Hematopoietic multipotent progenitor cell treated with erythropoietin and hydrocortisone succinate and interleukin-3 and kit ligand, for 6 days (in vitro differentiated cells): ENCODE measurements at places on chromosomes 2 and 18.

DNA sequence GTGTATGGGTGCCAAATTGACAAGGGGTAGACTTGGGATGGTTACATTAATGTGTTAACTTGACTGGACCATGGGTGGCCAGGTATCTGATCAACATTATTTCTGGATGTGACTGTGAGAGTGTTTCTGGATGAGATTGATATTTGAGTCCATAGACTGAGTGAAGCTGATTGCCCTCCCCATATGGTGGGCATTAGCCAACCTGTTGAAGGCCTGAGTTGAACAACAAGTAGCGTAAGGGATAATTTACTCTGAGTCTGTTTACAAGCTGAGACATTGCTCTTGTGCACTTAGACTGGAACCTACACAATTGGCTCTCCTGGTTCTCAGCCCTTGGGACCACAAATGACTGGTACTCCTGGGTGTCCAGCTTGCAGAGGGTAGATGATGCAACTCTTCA lies 240.1 kb downstream of the ASXL3 start:
- DNase-seq, result no peak

- DNase-seq, result no peak
Measured at GRCh38 chr18:42872838-42873237, 242.6 kb downstream of the RIT2 start.

GRCh38 chr2:36277881-36278523 lies 77.6 kb upstream of the CRIM1 start:
- no peak for DNase-seq

DNA sequence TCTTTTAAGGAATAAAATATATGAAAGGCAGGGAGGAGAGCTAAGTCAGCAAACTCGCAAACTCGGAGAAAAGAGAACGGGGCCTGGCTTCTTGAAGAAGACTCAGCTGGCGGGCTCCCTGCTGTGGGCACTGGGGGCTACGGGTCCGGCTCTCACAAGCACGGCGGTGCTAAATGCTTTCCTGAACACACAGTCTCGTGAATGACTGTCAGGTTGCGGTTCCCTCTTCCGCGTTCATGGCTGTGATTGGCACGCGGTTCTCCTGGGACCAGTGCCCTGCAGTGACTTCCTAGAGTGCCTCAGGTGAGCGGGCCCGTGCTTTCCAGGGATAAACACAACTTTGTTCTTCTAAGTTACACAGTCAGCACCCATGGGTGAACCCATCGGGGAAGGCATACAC lies 208.4 kb downstream of the HDAC4 start:
- no peak for DNase-seq

DNA sequence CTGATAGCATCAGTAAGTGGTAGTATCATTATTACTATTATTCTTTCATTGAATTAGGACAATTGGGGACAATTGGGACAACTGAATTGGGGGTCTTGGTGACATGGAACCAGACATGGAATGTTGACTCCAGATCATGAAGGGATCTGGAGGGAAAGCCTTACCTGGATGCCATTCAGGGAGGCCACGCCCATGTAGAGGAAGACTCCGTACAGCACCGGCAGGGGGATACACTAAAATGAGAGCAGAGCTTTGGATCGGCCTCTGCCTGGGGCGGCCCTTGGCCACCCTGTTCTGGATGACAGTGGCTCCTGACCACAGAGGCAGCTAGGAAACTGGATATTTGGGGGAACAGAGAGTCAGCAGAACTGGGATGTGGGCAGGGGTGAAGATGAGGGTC lies 29.2 kb downstream of the MTHFD2 start:
- no peak for DNase-seq

DNA sequence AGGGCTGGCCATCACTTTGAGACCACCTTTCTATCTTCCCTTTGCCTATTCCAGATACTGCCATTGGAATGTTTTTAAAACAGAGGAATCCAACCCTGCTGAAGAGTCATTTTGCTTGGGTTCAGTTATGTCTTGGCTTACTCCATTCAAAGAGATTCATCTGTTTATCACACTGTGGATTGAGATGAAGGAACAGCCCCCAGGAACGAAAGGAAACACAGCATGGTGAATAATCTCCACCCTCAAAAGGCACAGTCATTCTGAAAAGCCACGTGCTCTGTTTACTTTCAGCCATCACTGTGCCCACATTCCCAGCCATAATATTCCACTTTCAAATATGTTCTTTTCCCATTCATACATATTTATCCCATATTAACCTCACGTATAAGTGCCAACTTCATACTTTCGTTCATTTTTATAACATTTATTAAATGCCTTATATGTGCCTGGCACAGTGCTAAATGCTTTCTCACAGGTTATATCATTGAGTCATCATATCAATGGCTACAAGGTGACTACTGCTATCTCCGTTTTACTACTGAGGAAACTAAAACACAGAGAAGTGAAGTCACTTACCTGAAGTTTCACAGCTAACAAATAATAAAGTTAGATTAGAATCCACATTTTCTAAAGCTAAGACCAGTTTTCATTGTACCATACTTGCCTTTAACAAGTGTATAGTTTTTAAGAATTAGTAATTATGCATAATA lies 143.6 kb downstream of the OSR1 start:
- no peak for DNase-seq

- DNase-seq, result no peak
Measured at GRCh38 chr2:148900350-148900837, 25.4 kb downstream of the KIF5C start.

DNA sequence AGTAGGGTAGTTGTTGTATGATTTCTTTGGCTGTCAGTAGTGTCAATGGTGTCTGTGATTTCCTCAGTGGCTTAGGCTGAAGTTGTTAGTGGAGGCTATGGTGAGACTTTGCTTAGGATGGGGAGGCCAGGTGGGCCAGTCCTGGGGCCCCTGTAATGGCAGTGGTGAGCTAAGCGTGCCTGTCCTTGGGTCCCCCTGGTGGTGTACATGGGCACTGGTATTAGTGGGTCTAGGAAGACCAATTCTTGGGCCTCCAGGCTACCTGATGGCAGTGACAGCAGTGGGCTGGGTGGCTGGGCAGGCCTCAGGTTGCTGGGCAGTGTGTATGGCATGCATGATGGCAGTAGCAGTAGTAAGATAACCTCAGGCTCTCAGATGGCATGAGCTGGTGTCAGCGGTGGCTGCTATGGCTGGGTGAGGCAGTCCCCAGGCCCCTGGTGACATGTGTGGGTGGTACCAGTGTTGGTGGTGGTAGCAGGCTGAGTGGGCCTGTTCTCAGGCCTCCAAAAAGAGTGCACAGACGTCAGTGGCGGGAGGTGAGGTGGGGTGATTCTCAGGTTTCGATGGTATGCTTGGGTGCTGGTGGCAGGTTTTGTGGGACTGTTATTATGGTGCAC lies 103.2 kb downstream of the KLHL14 start:
- peak; percentile 18 for DNase-seq

GRCh38 chr2:172464400-172465129 lies 37.2 kb downstream of the ITGA6 start:
- DNase-seq, result no peak

GRCh38 chr18:755506-755905 lies 43.1 kb upstream of the ENOSF1 start:
- peak; percentile 90 for DNase-seq

DNA sequence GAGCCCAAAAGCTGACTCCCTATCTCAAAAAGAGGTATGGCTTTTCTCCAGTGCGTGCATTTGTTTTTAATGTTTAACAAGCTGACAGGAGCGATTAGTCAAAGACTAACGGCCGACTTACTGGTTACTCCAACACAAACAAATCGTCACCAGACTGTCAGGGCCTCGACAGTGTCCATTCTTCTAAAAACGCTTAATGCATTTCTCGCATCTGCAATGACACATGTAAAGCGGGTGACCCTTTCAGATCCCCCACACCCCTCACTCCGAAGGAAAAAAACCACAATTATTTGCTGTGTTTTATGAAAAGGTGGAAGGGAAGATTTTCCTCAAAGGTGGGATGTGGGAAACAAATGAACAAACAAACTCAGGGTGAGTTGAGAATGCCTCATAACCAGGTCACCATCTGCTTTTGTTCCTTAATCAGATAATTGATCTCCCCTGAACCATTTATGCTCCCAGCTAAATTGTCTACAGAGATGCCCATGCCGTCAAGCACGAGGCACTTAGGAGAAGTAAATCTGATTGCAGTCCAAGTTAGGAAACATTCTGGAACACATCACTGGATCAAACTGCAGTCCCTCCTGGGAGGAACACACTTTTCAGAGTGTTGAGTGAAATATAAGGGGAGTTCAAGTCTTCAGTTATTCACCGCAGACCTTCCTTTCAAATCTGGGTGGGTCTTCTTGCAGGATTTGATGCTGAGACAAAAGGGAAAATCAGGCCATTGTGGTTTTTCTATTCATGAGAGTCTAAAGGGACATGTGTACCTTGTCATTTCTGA lies 340.8 kb downstream of the CMPK2 start:
- DNase-seq, result no peak

GRCh38 chr2:234374736-234375135 lies 122.1 kb downstream of the ARL4C start:
- no peak for DNase-seq

GRCh38 chr2:62856228-62857040 lies 150.9 kb downstream of the EHBP1 start:
- DNase-seq, result no peak

DNA sequence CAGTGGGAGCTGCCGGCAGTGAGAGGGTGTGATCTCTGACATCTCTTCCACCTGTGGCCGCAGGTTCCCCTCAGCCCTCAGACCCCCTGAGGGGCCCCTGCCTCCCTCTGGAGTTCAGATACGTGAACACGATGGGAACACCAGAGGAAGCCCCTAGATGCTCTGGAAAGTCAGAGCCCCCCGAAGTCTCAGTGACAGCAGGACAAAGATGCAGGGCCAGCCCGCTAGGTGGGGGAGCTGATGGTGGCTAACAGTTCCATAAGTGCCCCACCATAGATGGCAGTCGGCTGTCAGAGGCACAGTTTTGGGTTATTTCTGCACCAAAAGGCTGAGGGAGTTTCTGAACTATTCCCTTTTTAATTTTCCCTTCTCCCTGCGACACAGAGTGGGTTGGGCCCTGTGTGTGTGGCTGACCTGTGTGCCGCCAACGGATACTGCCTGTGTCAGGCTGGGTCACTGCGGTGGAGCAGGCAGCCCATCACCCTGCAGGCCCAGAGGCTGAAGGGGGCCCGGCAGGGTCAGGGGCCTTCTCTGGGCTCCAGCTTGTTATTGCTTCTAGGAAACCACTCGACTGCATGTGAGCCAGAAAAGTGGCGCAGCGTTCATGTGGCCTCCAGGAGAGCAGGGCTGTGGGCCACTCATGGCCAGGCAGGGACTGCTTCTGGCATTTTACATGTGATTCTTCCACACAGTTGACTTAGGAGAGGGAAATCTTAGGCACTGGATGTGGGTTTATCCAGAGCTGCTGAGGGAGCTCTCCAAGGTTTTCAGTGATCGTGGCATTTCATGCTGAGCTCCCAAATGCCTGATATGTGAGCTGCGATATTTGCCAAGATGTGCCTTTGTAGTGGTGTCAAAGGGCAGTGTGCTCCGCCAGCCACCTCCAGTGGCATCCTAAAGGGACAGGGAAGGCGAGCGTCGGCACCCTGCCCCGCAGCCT lies 225.1 kb downstream of the SH3RF3 start:
- no peak for DNase-seq

DNA sequence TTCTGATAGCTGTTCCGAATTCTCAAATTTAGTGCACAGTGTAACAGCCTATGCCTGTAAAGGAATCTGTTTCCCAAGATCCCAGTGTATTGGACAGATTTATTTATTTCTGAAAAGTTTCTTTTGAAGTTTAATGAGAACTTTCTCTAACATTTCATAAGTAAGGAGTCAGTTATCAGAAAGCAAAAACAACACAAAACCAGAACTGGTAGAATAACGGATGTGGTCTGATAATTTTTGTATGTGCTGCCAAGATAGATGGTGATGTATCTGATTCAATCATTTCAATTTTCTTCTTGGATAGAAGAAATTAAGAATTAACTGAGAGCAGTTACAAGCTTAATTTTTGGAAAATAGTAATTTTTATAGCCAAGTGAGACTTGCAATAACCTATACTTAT lies 374.3 kb downstream of the SOCS6 start:
- peak; percentile 44 for DNase-seq

- no peak for DNase-seq
Measured at GRCh38 chr2:182890773-182891378, 24.4 kb upstream of the FRZB start.

- DNase-seq, result peak; percentile 70
Measured at GRCh38 chr2:238720232-238720672, 127.6 kb upstream of the TWIST2 start.

- no peak for DNase-seq
Measured at GRCh38 chr2:38146907-38147307, 71.0 kb upstream of the CYP1B1 start.

DNA sequence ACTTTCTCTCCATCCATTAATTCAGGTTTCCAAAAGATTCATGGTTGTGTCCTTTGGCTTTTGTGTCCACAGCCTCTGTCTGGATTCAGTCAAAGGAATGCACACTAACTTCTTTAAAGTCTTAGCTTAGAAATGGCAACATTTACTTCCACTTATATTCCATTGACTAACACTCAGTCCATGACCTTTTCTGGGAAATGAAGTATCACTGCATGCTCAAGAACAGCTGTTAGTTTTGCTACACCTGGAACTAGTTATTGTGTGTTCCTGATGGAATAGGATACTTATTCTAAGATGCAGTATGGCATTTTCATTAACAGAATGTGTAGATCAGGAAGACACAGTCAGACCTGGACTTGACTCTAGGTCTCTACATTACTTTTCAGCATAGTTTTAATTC lies 88.8 kb downstream of the KYNU start:
- DNase-seq, result no peak

GRCh38 chr18:3983351-3983969 lies 471.6 kb downstream of the DLGAP1 start:
- peak; percentile 90 for DNase-seq

- DNase-seq, result no peak
Measured at GRCh38 chr2:68726100-68726499, 8.5 kb upstream of the ARHGAP25 start.

GRCh38 chr2:189533288-189534035 lies 47.1 kb downstream of the SLC40A1 start:
- DNase-seq, result no peak

GRCh38 chr2:221513232-221513631 lies 58.9 kb downstream of the EPHA4 start:
- no peak for DNase-seq

- no peak for DNase-seq
Measured at GRCh38 chr2:233468741-233469110, 97.9 kb downstream of the USP40 start.

DNA sequence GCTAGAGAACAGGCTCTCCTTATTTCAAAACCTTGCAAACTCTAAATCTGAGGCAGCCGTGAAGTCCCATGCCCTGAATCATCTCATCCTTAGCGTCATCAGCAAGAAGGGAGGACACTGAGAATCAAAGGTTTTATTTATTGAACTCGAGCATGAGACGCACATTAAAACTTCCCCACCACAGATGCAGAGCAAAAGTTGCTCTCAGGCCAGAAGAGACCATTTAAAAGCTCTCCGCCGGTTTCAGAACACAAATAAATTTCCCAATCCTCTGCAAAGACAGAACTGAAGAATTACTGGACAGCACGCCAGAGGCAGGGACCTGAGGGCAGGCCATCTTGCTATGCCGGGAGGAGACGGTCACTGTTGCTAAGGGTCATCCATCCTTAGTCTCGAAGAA lies 1.3 kb downstream of the AMMECR1L start:
- no peak for DNase-seq
